ENCODE measurements at places on chromosomes 7 and 10.

- DNase-seq, result no peak
Measured at GRCh38 chr7:11775401-11775800, 56.6 kb downstream of the THSD7A start.

DNA sequence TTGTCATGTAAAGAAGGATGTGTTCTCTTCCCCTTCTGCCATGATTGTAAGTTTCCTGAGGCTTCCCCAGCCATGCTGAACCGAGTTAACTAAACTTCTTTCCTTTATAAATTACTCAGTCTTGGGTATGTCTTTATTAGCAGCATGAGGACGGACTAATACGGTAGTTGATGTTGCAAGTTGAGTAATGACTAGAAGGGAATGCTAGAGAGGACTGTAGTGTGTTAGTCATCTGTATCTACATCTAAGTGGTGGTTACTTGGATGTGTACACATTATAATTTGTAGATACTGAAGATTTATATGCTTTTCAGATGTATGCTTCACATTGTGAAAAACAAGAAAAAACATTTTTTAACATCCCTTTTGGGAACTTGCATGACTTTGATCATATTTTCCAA is 244.6 kb downstream of the POLR1F start:
- DNase-seq, result no peak

DNA sequence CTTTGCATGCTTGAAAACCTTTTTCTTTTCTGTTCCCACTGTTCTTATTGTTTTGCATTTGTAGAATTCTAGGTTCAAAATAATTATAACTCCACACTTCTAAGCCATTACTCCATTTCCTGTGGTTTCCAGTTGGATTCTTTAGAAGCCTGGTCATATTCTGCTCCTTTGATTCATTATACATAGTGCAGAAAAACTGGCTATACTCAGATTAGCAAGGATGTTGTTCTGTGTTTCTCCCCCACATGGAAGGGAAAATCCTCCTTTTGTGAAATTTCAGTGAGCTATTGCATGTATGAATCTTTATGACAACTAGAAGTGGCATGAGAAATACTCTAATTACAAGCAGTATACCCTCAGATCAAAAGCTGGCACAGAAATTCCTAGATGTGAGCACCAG is 79.5 kb downstream of the SLC13A1 start:
- DNase-seq, result no peak

GRCh38 chr10:60495338-60496055 is 105.8 kb upstream of the ANK3 start:
- no peak for DNase-seq

- no peak for DNase-seq
Measured at GRCh38 chr10:30587522-30588031, 42.0 kb downstream of the LYZL2 start.

- no peak for DNase-seq
Measured at GRCh38 chr7:44736896-44737295, 11.8 kb upstream of the ZMIZ2 start.

- no peak for DNase-seq
Measured at GRCh38 chr10:93059975-93060886, at the start of gene CYP26C1. CYP26C1 (plus strand) TSS chr10:93060798; CDS start chr10:93061264, 466 bp downstream.

DNA sequence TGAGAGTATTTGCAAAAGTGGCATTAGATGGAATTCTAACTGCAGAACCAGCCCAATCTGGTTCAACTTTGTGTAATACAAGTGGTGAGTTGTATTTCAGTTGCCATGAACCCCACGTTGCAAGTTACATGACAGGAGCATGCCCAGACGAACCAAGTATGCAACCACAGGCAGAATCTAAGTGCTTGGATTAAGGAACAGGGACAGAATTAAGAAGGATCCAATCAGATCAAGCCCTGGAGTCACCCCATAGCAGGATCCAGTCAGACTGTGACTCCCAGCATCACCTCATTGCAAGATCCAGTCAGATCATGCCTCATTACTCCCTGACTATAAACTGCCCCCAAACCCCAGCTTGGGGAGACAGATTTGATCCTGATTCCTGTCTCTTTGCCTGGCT is 388.7 kb upstream of the NRP1 start:
- no peak for DNase-seq

- no peak for DNase-seq
Measured at GRCh38 chr7:47191316-47191715, 390.6 kb downstream of the TNS3 start.

- no peak for DNase-seq
Measured at GRCh38 chr10:91587710-91588638, 44.9 kb downstream of the PPP1R3C start.

- no peak for DNase-seq
Measured at GRCh38 chr7:75957021-75957736, 37.2 kb downstream of the TMEM120A start.

DNA sequence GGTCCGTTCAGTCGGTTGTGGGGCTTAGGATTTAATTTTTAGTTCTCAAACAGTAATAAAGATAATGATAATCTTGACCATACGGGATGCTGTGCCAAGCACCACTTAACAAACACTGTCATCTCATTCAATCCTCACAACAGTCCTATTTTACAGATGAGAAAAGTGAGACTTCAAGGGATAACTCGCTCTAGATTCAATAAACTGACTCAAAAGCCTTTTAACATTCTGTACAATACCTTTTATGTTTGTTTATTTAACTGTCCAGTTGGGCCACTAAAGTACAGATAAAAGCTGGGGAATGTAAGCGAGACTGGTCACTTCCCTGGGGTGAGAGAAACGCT is 437 bp upstream of the CFAP69 start:
- DNase-seq, result no peak

- no peak for DNase-seq
Measured at GRCh38 chr10:104449391-104449790, 95.8 kb downstream of the CFAP58 start.

DNA sequence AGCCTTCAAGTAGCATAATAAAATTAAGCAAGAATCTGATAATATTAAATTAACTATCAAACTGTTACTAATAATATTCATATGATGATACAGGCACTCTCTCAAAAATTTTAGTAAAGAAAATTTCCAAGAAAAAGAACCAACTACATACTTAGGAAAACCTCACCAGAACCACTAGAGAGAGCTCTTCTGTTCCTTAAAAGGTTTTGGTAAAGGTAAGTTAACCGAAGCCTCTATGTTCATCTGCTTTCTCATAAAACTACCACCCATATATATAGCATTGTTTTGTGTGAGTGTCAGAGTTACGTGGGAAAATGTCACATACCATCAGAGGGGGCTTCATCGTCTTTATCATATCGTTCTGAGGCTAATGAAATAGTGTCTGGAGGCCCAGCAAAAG is 20.7 kb downstream of the SKAP2 start:
- DNase-seq, result no peak

DNA sequence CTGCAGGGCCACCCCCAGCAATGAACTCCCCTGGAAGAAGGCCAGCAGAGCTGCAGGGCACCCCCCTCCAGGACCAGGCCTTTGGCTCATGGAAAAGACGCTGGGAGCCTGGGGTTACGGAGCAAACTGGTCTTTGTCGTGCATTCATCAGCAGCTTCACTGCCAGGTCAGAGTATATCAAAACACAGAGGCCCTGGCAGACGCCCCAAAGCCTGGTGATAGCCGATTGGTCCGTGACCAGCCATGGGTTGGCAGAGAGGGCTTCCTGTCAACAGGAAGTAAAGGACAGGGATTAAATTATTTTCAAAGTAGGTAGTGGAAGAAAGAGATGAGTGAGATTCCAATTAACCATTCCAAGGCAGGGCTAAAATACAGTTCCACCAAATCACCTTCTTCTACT is 9.0 kb downstream of the PRKAG2 start:
- DNase-seq, result no peak

DNA sequence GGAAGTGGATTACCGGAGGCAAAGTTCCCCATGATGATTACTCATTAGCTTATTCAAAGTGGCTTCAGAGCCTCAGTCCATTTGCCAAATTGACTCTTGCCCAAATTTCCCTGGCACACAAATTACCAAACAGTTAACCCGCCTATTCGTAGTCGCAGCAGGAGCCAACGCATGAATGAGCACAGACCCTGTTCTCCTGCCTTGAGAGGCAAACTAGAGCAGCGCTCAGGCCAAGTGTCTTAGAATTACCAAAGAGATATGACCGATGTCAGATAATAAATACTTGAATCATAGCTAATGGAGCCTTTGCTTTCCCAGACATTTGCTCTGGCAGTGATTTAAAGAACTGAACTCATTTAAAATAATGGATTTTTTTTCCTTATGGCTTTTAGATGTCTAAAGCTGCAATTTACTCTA is 64.9 kb downstream of the CTTNBP2 start:
- DNase-seq, result no peak

DNA sequence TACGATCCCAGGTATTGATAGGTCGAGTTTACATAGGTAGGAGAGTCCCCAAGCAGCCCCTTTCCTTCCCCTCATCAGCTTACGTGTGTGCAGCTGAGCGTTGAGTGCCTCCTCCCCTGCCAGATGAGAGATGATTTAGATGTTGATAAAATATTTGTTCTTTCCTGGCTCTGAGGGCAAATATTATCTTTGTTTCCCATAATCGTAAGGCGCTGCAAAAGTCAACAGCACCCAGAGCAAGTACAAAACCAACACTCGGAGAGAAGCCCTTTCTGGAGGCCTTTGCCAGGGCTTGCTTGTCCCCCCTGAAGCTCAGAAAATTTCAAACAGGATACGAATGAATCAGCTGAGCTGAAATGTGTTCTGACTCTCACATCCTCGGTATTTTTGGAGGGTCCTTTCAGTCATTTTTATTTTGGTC is 683.2 kb downstream of the LRMDA start:
- DNase-seq, result no peak

GRCh38 chr10:124231168-124232155 is 138.1 kb upstream of the CHST15 start:
- peak; percentile 25 for DNase-seq

GRCh38 chr7:17298840-17299482 is 509 bp downstream of the AHR start:
- peak; percentile 56 for DNase-seq
